A673 (cell line): ENCODE measurements at places on chromosomes 12 and 14.

DNA sequence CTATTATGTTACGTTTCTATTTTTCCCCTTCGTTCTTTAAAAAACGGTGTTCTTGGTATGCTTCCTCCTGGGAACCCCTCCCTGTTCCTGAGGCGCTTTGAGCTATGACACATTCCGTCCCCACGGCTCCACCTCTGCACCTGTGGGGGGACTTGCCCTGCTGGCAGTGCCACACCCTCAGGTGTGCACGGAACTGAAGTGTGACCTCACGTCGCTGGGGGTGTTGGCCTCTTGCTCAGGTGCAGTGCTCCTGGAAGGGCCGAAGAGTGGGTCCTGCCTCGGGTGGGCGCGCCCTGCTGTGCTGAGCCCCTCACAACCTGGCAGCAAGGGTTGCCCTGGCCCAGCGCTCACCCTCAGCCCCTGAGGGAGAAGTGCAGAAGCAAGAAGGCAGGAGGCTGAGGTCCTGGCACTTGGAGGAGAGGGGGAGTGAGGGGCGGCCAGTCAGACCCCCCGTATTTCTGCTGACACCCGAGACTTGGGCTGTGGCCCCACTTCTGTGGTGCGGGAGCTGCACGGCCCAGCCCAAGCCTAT, 4.9 kb downstream of the AMN start:
- peaks cover 11% of the 10 kb centered on the region for H3K27me3 ChIP-seq
- no peak overlapping the region for H3K27ac ChIP-seq

- DNase-seq, result peak; percentile 93
- peaks cover 19% of the 10 kb centered on the region for H3K4me1 ChIP-seq
- peak overlapping the region; percentile 82 for H3K27ac ChIP-seq
- no peaks in the 10 kb centered on the region for H3K36me3 ChIP-seq
- H3K27me3 ChIP-seq, result no peaks in the 10 kb centered on the region
- no peak overlapping the region for H3K4me3 ChIP-seq
These were observed 23.6 kb downstream of the OR11H4 start for GRCh38 chr14:20262642-20263128.

DNA sequence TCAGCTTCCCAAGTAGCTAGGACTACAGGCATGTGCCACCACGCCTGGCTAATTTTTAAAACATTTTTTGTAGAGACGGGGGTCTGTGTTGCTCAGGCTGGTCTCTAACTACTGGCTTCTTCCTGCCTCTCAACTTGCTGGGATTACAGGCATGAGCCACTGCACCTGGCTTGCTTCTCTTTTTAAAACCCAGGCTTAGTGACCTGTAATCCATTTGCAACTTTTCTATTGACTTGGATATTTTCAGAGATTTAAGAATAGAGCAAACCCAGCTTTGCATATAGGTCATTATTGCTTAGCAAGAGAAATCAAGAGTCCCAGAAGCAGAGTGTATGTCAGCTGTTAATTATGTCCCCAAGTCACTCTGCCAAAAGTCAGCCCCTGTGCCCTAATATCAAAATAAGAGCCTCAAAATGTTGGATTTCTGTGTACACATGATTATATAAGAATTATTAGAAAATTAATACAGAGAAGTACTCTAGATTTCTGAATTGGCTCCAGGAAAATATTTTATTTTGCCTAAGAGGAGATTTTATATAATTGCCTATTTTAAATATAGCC, 24.9 kb downstream of the TCP11L2 start:
- no peak overlapping the region for H3K4me3 ChIP-seq
- no peaks in the 10 kb centered on the region for H3K36me3 ChIP-seq
- no peak for DNase-seq
- no peaks in the 10 kb centered on the region for H3K27me3 ChIP-seq
- H3K4me1 ChIP-seq, result no peaks in the 10 kb centered on the region
- H3K27ac ChIP-seq, result no peak overlapping the region

DNA sequence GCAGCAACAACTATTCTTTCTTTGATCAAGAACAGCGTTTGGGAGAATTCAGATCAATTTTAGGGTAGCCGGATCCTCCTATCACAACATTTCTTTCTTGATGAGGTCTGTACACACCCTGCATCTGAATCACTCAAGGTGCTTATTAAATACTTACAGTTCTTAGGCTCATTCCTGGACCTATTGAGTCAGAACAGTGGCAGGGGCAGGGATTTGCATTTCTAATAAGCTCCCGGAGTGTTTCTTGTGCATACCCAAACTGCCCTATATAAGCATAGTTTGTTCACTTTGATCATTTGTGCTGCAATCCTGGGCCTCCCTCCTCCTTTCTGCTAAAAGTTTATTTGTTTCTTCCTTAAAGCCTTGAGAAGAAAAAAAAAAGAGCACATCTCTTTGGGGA, 80.5 kb upstream of the RPH3A start:
- DNase-seq, result peak; percentile 58
- H3K4me3 ChIP-seq, result no peak overlapping the region
- no peaks in the 10 kb centered on the region for H3K27me3 ChIP-seq
- peaks cover 10% of the 10 kb centered on the region for H3K4me1 ChIP-seq

DNA sequence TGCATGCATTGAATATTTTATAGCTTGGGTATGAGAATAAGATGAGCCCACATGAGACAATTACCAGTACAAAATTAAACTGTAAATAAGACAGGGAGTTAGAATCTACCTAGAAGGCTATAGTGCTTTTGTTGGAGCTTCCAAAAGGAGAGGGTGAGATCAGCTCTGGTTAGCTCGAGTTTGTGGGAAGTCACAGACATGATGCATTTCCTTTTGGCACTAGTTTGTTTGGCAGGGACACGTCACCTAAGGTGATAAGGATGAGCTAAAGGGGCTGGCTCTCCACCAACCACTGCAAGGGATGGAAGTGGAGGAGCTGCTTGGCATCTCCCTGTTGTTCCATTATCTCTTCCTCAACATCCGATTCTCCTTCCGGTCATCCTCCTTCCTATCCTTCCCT, 48.5 kb upstream of the CPM start:
- H3K4me3 ChIP-seq, result no peak overlapping the region
- no peak overlapping the region for H3K27ac ChIP-seq
- H3K4me1 ChIP-seq, result peaks cover 7% of the 10 kb centered on the region

- no peaks in the 10 kb centered on the region for H3K4me1 ChIP-seq
- no peaks in the 10 kb centered on the region for H3K27me3 ChIP-seq
- H3K4me3 ChIP-seq, result no peak overlapping the region
- no peaks in the 10 kb centered on the region for H3K36me3 ChIP-seq
- no peak overlapping the region for H3K27ac ChIP-seq
These were observed 99.3 kb downstream of the RAD51B start for GRCh38 chr14:67918838-67919237.

GRCh38 chr12:6364044-6364374, 11.4 kb downstream of the SCNN1A start:
- DNase-seq, result no peak
- H3K27ac ChIP-seq, result no peak overlapping the region
- peaks cover 15% of the 10 kb centered on the region for H3K4me1 ChIP-seq
- H3K4me3 ChIP-seq, result no peak overlapping the region
- no peaks in the 10 kb centered on the region for H3K27me3 ChIP-seq
